Panc1 (cell line): ENCODE measurements at places on chromosomes 6 and 20. TPM values are rescaled to one million over a fixed set of nuclear protein-coding genes. Genes with fewer than 3 reads are reported as not detected.

RIPOR3 gene
- 92.5 TPM for total RNA-seq

DNA sequence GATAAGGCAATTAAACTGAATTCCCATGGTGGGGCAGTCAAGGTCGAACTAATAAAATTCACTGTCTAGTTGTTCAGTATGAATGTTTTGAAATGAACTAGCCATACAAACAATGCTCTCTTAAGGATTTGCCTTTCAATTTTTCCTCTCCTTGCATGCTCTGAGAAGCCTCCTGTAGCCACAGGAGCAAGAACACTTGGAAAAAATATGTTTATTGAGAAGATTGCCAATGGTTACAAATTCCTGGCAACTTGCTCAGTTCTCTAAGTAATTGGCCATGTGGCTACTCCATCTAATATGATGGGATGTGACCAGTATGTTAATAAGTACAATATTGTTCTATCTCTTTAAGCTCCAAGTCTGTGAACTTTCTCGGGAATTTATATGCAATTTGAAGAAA lies 49.4 kb downstream of the FUT9 start:
- H3K36me3 ChIP-seq: no peaks in the 10 kb centered on the region
- H3K4me3 ChIP-seq: no peak overlapping the region
- DNase-seq: no peak
- no peak overlapping the region for H3K27ac ChIP-seq

GRCh38 chr6:31568537-31568961 lies 3.5 kb upstream of the LTA start:
- DNase-seq: no peak
- no peaks in the 10 kb centered on the region for H3K27me3 ChIP-seq
- no peaks in the 10 kb centered on the region for H3K4me1 ChIP-seq
- no peak overlapping the region for H3K4me3 ChIP-seq

GRCh38 chr6:110874880-110875547 lies 429 bp downstream of the AMD1 start:
- peak overlapping the region; percentile 86 for H3K27ac ChIP-seq
- no peak for DNase-seq
- H3K36me3 ChIP-seq: no peaks in the 10 kb centered on the region; the same call in 1 of the 2 replicates
- H3K4me1 ChIP-seq: peaks cover 32% of the 10 kb centered on the region
- peak overlapping the region; percentile 88 for H3K4me3 ChIP-seq

TPBG gene
- 84.1 TPM for total RNA-seq

DTD1 gene
- total RNA-seq: 23.6 TPM

MEI4 gene
- total RNA-seq: 0.05 TPM

GRCh38 chr20:3203315-3204123 lies 963 bp downstream of the DDRGK1 start:
- H3K36me3 ChIP-seq: peaks cover 3% of the 10 kb centered on the region; the same call in 1 of the 2 replicates
- H3K4me1 ChIP-seq: peaks cover 4% of the 10 kb centered on the region; the same call in 1 of the 2 replicates
- DNase-seq: no peak

GRCh38 chr20:64086801-64087200 lies 2.6 kb upstream of the LKAAEAR1 start:
- no peaks in the 10 kb centered on the region for H3K27me3 ChIP-seq
- peaks cover 5% of the 10 kb centered on the region for H3K4me1 ChIP-seq
- no peak overlapping the region for H3K4me3 ChIP-seq
- H3K27ac ChIP-seq: no peak overlapping the region

DNA sequence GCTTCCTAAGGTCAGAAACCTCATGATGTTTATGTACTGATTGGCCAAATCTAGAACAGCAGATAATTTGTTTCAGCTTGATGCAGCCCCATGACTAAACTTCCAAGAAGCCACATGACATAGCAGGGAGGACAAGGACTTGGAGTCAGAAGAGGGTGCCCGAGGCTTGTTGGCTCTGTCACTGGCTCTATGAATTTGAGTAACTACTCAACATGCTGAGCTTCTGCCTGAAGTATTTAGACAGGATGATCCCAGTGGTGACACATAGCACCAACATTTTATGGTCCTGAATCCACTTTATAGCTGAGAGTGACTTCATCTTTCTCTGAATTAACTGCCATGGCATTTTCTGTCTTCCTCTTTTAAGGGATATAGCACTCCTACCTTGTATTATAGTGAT lies 13.5 kb upstream of the TBX18 start:
- no peaks in the 10 kb centered on the region for H3K36me3 ChIP-seq
- no peak for DNase-seq
- H3K27ac ChIP-seq: no peak overlapping the region
- H3K27me3 ChIP-seq: peaks cover 35% of the 10 kb centered on the region
- H3K4me1 ChIP-seq: no peaks in the 10 kb centered on the region
- H3K4me3 ChIP-seq: no peak overlapping the region

DNA sequence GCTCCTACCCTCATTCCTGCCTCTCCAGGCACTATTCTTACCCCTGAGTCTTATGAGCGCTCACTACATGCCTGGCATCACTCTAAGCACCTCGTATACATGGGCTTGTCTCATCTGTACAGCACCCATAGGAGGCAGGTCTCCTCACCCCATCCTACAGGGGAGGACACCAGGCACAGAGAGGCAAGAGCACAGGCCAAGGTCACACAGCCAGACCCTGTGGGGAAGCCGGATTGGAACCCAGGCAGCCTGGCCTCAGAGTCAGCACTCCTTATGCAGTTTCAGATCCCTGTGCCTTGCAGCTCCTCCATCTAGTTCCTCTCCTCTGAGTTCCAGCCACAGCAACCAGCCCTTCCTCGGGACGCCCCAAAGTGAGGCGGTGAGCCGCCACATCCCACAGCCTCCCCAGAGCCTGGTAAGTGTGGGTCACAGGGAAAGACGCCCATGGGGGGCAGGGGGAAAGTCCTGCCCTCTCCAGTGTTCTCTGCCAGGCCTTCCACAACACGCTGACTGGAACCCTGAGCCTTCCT lies 103.3 kb downstream of the NFATC2 start:
- H3K4me3 ChIP-seq: no peak overlapping the region
- H3K27ac ChIP-seq: no peak overlapping the region
- no peak for DNase-seq

DNA sequence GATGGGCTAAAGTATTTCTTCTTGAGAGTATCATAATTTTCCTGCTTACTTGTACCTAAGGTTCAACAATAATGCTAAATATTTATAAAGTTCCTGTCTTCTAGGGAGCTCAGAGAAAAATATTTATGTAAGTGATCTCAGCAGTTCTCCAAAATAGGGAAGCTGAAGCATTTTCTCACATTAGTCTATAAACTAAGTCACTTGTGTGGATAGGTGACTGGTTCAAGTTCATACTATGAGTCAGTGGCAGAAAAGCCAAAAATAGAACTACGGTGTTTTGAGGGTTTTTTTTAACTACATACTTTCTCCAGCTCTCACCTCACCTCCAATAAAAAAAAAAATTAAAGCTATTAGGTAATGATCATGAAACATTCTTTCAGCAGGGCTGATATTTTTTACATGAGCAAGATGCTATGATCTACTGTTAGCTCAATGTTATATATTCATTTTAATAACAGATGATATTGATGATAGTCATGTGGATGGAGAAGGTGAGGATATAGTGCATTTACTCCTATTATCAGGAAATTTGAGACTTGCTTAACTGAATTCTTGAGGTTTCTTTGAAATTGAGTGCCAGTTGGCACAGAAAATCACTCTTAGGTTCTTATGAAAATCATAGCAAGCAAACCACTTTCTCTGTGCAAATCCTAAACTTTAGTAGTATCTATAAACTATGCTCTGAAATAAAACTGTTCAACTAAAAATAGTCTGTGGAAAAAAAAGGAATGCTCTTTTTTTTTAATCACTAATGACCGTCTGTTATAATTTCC lies 4.1 kb upstream of the MOXD1 start:
- no peak for DNase-seq
- H3K36me3 ChIP-seq: no peaks in the 10 kb centered on the region
- H3K27ac ChIP-seq: no peak overlapping the region
- H3K27me3 ChIP-seq: peaks cover 30% of the 10 kb centered on the region

- DNase-seq: no peak
- H3K27me3 ChIP-seq: peaks cover 6% of the 10 kb centered on the region
- H3K4me1 ChIP-seq: no peaks in the 10 kb centered on the region
Measured at GRCh38 chr6:106749609-106750008, 120.2 kb downstream of the QRSL1 start.

GRCh38 chr6:2103765-2104523 lies 141.5 kb downstream of the GMDS start:
- no peaks in the 10 kb centered on the region for H3K36me3 ChIP-seq
- peaks cover 3% of the 10 kb centered on the region; the same call in 1 of the 2 replicates for H3K4me1 ChIP-seq
- H3K27me3 ChIP-seq: no peaks in the 10 kb centered on the region

PTK7 gene
- total RNA-seq: 240 TPM

DNA sequence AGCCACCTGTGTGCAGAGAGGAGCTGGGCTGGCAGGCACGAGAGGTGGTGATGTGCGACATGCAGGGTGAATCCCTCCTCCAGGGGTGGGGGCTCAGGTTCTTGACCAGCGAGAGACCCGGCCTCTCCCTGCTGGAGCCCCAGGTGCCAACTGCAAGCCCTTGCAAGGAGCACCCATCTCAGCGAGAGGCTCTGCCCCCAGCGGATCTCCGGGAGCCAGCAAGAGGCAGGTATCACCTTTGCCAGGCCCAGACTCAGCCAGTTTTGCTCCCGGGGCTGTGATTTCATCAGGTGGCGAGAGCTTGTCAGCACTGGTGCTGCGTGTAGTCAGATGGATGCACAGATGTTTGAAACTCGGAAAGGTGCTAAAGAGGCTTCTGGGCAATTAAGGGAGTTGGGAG lies 87.7 kb downstream of the TFAP2C start:
- H3K27me3 ChIP-seq: no peaks in the 10 kb centered on the region
- no peaks in the 10 kb centered on the region for H3K36me3 ChIP-seq
- no peak overlapping the region for H3K27ac ChIP-seq
- no peaks in the 10 kb centered on the region for H3K4me1 ChIP-seq

CSNK2A1 gene
- total RNA-seq: 191 TPM

- peak within 1 kb of the TSS; percentile 98 for H3K27ac ChIP-seq
- H3K4me3 ChIP-seq: peak within 1 kb of the TSS; percentile 96
- no peak for DNase-seq
- H3K27me3 ChIP-seq: no peaks in the 10 kb centered on the region
- H3K36me3 ChIP-seq: peaks cover 8% of the 10 kb centered on the region; the same call in 1 of the 2 replicates
- H3K4me1 ChIP-seq: peaks cover 15% of the 10 kb centered on the region
Measured at GRCh38 chr6:28225056-28225834, at the start of gene ZSCAN9. Gene ZSCAN9 (plus strand): TSS chr6:28225275. CDS start chr6:28227085, 1,810 bp downstream.

GRCh38 chr20:1802385-1803060 lies 92.7 kb upstream of the SIRPA start:
- H3K27ac ChIP-seq: no peak overlapping the region
- H3K4me1 ChIP-seq: no peaks in the 10 kb centered on the region
- H3K27me3 ChIP-seq: peaks cover 3% of the 10 kb centered on the region

ANKEF1 gene
- 6.3 TPM for total RNA-seq

DNA sequence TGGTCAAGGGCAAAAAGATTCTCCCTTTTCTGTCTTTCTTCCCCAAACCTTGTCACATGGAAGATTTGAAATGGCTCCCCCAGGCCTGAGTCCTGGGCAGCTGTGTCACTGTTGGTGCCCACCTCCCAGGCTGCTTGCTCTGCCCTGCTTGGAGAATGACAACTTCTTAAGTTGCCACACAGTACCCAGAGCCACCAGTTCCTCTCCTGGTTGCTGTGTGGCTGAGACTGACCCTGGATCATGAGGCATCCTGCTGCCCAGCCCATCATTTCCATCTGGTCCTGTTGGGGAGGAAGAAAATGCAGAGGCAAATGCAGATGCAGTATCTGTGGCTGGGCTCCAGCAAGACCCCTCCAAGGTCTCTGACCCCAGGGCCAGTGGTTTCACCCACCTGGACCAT lies 113.7 kb downstream of the PHACTR3 start:
- no peaks in the 10 kb centered on the region for H3K4me1 ChIP-seq
- DNase-seq: no peak
- H3K4me3 ChIP-seq: no peak overlapping the region
- H3K27me3 ChIP-seq: peaks cover 5% of the 10 kb centered on the region; the same call in 1 of the 2 replicates

DNA sequence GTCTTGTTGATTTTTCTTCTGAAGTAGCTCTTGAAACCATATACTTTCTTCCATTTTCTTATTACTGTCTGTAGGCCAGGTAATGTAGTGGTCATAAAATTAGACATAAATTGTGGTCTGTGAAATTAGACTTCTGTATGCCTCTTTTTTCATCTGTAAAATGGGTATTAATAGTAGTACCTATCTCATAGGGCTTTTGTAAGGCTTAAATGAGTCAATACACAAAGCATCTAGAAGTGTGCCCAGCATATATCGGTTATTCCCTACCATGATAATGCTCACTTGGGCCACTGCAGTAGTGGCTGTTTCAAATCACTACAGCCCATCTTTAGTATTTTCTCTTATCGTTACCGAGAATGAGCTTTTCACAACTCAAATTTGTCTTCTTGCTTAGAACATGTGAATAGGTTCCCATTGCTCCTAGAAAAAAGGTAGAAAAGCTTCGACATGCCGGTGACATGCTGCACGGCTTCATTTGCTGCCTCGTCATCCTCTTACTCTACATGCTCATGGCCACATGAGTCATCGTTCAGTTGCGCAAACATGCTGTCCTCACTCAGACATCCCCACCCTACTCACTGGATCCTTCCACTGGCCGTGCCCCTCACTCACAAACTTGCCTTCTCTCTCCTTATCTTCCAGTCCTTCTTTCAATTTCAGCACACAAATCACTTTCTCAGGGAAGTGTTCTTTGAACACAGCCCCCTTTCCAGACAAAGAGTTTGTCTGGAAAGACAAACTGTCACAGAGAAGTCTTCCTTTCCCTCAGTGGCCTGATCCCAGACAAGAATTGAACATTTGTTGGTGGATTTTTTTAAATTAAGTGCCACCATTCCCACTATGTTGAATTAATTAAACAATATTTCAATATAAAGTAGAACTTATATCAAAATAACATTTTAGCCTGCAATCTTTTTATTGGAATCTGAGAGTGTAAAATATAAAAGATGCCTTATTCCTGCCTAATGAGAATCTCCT lies 32.2 kb upstream of the ERVFRD-1 start:
- no peaks in the 10 kb centered on the region for H3K36me3 ChIP-seq
- H3K27ac ChIP-seq: no peak overlapping the region
- no peak for DNase-seq
- H3K27me3 ChIP-seq: no peaks in the 10 kb centered on the region

DNA sequence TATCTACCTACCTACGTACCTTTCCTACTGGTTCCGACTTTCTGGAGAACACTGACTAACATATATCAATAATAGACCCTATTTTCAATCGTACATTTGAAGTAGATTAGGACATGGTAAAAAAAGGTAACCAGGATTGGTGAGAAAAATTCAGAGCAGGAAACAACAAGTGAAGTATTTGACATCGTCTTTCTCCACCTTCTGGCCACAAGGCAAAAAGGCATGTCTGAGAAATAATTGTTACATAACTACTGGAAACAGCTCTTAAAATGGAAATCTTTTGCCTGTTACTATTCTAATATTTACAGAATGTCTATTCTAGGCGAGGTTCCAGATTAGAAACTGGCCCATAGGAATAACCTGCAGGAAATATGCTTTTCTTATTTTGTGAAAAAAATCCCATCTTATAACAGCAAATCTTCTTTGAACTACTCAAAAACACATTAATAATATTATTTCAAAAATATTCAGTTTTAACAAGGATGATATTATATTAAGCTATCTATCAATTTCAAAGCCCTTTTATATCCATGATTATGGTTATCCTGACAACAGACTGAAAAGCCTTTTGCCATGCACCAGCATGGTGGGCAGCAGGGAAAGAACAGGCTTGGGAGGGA lies 80.8 kb downstream of the RCAN2 start:
- no peak overlapping the region for H3K4me3 ChIP-seq
- no peaks in the 10 kb centered on the region for H3K36me3 ChIP-seq
- H3K27me3 ChIP-seq: peaks cover 2% of the 10 kb centered on the region; the same call in 1 of the 2 replicates
- DNase-seq: peak; percentile 12
- H3K27ac ChIP-seq: no peak overlapping the region

CCN6 gene
- total RNA-seq: 3.0 TPM

GRCh38 chr6:46191961-46192360 lies 21.2 kb upstream of the ENPP5 start:
- no peak for DNase-seq
- no peak overlapping the region for H3K27ac ChIP-seq
- no peaks in the 10 kb centered on the region for H3K4me1 ChIP-seq
- no peak overlapping the region for H3K4me3 ChIP-seq
- peaks cover 3% of the 10 kb centered on the region for H3K27me3 ChIP-seq
